B cell (primary cell): ENCODE measurements at places on chromosomes 12 and 14. TPM values are rescaled to one million over a fixed set of nuclear protein-coding genes. Genes with fewer than 3 reads are reported as not detected.

DNA sequence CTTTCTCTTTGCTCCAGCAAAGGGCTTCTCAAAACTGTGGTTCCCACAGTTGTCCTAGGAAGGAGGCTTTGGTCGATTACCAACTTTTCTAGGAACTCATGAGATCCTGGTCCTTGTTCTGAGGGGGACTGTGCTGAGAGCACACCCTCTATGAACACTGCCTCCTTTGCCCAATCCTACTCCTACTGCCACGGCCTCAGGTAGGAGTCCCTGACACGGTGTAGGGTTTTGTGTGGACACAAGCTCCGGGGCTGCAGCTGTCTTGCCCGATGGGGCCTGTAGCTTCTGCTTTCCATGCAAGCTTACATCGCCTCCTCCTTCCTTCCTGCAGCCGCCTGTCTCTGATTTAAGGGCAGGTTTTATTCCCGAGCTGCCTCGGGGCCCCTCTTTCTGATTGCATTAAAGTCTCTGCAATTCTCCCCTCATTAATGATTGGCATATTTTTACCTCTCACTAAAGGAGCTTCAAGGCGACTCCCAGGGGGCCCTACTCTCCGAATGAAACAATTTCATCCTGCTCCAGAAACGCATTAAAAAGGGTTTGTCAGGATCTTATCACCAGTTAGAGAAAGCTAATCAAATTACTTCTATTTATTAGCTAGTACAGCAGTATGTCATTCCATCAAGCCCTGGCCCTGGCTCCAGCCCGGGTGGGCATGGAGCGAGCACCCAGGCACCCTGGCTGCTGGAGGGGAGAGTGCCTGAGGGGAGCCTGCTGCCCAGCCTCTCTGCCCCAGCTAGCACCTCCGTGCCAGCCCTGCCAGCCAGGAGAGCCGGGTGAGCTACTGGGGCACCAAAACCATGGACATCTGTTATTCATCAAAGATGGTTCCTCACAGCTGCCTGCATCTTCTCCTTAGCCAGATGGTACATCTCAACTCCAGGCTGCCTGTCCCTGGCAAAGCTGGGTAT, 38.0 kb upstream of the ESRRB start:
- no peak overlapping the region for H3K4me3 ChIP-seq
- H3K4me1 ChIP-seq, result no peaks in the 10 kb centered on the region
- no peaks in the 10 kb centered on the region for H3K36me3 ChIP-seq
- DNase-seq, result no peak

DNA sequence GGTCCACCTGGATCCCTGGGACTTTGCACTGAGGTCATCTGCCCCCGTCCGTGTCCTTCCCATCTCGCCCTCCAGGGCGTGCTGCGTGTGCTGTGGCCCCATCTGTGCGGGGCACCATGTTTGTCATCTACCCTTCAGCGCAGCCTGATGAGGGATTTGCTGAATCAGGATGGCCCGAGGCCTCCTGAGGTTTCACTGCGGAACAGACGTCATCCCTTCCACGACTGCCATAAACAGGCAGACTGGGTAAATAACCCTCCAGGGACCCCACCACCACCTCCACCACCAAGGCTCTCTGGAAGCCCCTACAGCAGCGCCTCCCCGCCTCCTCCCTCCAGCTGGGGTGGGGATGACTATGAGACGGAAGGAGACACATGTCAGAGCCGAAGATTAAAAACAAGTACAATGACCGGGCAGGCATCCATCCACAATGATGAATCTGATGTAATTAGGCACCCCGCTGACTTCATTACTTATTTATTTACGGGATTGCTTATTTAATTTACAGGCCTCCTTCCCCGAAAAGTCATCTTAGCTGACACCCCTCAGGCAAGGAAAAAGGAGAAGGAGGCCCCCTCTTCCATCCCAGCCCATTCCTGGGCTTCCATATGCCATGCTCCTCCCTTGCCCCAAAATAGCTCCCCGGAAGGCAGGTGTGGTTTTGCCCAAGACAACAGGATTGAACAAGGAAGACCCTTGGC, 39.4 kb downstream of the NCOR2 start:
- H3K36me3 ChIP-seq, result no peaks in the 10 kb centered on the region
- peaks cover 4% of the 10 kb centered on the region for H3K4me1 ChIP-seq

DNA sequence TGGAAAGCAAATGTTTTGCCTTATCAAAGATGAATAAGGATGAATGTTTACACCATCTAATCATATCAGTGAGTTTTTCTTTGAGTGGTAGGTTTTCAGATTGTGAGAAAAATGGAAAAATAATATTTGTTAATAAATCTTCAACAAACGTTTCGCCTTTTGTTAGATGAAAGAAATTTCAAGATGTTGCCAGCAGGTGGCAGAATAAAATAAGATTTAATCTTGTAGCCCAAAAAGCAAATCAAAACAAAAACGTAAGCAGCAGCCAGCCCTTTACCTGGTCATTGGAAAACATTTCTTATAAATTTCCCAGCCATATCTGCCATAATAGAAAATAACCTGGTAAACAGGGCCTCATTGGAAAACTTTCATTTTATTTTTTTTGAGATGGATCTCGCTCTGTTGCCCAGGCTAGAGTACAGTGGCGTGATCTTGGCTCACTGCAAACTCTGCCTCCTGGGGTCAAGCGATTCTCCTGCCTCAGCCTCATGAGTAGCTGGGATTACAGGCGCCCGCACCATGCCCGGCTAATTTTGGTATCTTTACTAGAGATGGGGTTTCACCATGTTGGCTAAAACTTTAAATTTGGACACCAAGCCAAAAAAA, 15.4 kb upstream of the TMEM120B start:
- peak; percentile 74 for DNase-seq
- no peaks in the 10 kb centered on the region for H3K36me3 ChIP-seq
- H3K27me3 ChIP-seq, result no peaks in the 10 kb centered on the region
- no peak overlapping the region for H3K27ac ChIP-seq
- H3K4me3 ChIP-seq, result no peak overlapping the region

GRCh38 chr14:47207617-47208016, 467.8 kb downstream of the MDGA2 start:
- no peak overlapping the region for H3K4me3 ChIP-seq
- H3K4me1 ChIP-seq, result no peaks in the 10 kb centered on the region
- DNase-seq, result no peak
- H3K27ac ChIP-seq, result no peak overlapping the region
- H3K36me3 ChIP-seq, result no peaks in the 10 kb centered on the region
- no peaks in the 10 kb centered on the region for H3K27me3 ChIP-seq

SERPINA9 gene
- 0.73 and 0.74 TPM in 2 replicates for total RNA-seq

DNA sequence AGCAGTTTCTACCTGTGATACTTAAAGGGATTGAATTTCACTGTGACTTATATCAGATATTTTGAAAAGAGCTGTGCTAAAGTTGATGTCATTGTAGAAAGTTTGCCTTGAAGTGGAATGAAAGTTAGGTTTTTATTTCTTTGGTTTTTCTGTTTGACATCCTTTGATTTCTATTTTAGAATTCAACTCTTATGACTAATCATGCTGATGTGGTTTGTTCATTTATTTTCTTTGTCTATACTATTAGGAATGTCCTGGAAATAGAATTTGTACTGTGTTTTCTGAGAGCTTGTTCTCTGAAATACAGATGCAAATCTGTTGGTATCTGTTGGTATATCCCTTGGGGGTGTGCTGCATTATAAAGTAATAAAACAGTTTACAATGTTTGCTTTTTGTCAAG, 3.3 kb downstream of the CNOT2 start:
- peaks cover 27% of the 10 kb centered on the region for H3K4me1 ChIP-seq
- no peaks in the 10 kb centered on the region for H3K27me3 ChIP-seq
- no peak overlapping the region for H3K27ac ChIP-seq
